ENCODE measurements at places on chromosomes 2 and 18. TPM values are rescaled to one million over a fixed set of nuclear protein-coding genes. Genes with fewer than 3 reads are reported as not detected.

Gene MC5R
- not detected for total RNA-seq

Gene TMEM163
- 1.9 TPM for total RNA-seq

Gene UNC80
- total RNA-seq = not detected

Gene NMUR1
- total RNA-seq = 1.4 TPM

Gene EML6
- 2.4 TPM for total RNA-seq

Gene PROC
- not detected for total RNA-seq

Gene CCDC68
- 6.0 TPM for total RNA-seq

Gene RND3
- 225 TPM for total RNA-seq

Gene HRH4
- 0.39 TPM for total RNA-seq

Gene PRKCE
- total RNA-seq = 34.1 TPM

Gene MC2R
- not detected for total RNA-seq

Gene SERPINB10
- total RNA-seq = not detected

Gene IL1B
- 8.2 TPM for total RNA-seq

Data from mesenteric fat pad (tissue), 1 donor.